ENCODE measurements at places on chromosomes 1 and 21. TPM values are rescaled to one million over a fixed set of nuclear protein-coding genes. Genes with fewer than 3 reads are reported as not detected.

APCS gene
- not detected for total RNA-seq

GPR161 gene
- total RNA-seq = 0.35 TPM

C1orf105 gene
- not detected for total RNA-seq

FALEC gene
- total RNA-seq = not detected
